ENCODE measurements at places on chromosomes 1 and 21.
A peak's percentile ranks its signal among the peaks of the same experiment; 100 is the strongest.

DNA sequence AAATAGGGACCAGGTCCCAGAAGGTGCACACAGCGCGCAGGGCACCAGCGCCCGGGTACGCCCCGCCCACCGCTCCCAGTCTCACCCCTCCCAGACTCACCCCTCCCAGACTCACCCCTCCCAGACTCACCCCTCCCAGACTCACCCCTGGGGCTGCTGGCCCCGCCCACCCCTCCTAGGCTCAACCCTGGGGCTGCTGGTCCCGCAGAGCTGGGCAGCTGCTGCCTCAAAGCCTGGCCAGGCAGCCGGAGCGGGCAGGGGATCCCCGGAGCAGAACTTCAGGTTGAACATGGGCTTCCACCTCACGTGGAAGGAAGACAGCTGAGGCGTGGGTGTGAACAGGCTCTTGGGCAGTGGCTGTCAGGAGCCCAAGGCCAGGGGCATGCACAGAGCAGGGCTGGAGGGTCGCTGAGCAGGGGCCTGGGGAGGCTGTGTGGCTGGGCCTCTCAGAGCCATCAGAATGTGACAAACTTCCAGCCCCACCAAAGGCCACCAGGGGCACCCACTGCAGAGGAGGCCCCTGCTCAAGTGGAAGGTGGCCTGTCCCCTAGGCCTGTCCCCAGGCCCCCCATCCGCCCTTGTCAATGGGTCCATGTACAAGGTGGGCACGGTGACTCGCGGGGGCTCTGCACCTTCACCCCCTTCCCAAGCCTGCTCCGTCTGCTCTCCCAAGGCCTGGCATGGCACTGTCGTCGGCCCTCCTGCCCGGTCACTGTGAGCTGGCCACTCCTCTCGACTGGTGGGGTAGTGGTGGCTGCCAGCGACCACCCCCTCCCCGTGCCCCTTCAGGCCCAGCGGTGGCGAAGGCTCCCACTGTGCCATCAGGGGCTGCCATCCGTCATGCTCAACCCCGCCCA lies 20.4 kb upstream of the SUMO3 start:
- no peak for DNase-seq

GRCh38 chr1:220775240-220775853 lies 11.4 kb upstream of the MTARC1 start:
- peak; percentile 51 for DNase-seq

DNA sequence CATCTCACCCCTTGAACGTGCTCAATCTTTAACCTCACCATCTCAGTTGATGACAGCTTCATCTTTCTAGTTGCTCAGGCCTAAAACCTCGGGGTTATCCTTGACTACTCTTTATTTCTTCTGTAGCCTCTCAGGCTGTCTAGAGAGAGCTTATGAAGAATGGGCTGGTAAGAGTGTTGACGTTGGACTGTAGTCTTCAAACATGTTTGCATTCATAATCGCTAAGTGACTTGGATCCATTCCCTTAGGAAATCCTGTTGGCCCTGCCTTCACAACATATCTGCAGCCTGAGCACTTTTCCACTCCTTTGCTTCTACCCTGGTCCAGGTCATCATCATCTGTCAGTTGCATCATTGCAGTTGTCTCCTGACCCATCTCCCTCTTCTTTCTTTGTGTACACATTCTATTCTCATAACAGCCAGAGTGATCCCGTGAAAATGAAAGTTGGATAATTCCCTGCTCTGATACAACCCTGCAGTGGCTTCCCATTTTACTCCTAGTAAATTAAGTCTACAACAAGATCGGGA lies 10.5 kb downstream of the UCK2 start:
- DNase-seq, result no peak

GRCh38 chr1:172536256-172536655 lies 3.3 kb downstream of the SUCO start:
- no peak for DNase-seq

DNA sequence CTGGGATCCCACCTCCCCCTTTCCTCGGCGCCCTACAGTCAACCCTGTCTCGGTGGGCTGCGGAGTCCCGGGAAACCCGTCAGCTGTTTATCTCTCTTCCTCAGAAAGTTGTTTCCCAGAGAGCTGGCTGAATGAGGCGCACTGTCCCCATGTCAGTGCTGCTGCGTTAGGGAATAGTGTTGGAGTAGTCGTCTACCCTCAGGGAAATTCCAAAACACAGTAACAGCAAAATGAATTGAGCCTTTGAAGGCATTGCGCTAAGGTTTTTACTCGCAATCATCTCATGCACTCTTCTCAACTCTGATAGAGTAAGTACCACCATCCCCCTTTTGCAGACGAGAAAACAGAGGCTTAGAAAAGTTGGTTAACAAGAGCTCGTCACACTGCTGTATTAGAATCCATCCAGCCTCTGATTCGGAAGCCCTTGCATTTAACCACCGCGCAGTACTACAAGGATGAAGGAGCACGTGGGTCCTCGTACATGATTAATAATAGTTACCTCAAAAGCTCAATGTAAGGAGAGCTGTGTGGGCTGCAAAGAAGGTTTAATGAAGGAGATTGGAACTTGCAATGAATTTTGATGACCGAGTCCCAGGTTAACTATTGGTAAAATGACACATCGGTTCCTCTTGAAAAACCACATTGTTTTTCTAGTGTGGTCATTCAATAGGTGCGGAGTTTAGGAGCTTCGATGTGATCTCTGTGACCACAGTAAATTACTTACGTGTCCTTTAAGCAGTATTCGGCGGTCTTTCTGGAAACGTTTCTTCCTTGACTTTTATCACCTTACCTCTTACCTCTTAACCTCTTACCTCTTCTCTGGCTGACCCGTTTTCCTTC lies 788 bp upstream of the EDEM3 start:
- DNase-seq, result no peak

DNA sequence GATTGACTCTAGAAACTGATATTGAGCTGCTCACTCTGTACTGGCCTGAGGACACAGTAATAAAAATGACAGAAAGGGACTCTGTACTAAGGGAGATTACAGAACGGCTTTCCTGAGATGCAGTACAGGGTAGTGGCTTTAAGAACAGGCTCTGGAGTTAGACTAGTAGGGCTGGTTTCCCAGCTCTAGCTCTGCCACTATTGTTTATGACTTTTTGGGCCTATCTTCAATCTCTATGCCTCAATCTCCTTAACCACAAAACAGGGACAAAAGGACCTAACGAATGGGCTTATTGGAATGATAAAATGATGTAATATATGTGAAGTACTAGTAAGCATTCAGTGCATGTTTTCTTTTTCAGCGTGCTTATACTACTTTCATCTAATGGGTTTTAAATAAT lies 1.4 kb downstream of the DEPDC1 start:
- DNase-seq, result peak; percentile 5

DNA sequence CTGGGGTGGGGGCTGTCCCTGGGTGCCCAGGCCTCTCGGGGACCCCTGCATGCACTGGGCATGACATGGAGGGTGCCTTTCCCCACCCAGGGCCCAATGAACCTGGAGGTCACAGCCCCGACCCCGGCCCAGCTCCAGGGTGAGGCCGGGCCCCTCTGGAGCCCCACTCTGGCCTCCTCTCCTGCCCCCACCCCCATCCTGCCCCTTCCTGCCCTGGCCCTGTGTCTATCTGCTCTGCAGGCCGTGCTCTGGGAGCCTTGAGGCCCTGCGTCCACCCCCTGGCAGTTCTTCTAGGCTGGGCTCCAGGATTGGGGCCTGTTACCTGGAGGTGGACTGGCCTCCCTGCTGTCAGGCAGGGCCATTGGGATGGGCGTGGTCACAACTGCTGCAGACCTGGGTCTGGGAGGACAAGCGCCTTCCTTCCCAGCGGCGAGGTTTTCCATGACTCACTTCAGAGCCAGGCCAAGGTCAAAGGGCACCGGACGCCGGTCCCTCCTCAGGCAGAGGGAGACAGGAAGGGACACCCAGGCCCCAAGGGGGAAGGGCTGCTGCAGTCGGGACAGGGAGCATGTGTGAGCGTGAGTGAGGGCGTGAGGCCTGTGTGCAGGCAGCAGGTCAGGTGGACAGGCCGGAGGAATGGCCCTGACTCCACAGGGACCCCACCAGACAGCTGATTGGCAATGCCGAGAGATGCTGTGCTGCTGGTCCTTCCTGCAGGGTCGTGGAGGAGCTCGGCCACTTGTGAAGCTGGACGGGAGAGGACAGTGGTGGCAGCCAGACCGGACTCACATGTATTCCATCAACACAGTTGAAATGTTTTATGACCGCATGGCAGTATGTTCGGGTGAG lies 31.1 kb upstream of the POFUT2 start:
- no peak for DNase-seq

DNA sequence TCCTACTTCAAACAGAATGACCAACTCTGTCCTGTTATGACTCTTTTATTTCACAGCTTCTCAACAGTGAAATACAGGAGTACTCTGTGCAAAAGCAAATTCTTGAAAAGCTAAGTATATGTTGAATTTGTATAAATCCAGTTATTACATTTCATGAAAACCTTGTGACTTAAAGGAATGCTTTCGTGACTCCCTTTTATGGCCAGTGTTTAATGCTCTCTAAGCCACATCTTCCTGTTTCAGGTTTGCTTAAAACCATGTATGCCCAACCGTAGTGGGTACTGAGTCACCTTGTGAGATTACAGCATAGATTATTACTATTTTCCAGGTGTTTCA lies 40.2 kb upstream of the KIF1B start:
- DNase-seq, result no peak

DNA sequence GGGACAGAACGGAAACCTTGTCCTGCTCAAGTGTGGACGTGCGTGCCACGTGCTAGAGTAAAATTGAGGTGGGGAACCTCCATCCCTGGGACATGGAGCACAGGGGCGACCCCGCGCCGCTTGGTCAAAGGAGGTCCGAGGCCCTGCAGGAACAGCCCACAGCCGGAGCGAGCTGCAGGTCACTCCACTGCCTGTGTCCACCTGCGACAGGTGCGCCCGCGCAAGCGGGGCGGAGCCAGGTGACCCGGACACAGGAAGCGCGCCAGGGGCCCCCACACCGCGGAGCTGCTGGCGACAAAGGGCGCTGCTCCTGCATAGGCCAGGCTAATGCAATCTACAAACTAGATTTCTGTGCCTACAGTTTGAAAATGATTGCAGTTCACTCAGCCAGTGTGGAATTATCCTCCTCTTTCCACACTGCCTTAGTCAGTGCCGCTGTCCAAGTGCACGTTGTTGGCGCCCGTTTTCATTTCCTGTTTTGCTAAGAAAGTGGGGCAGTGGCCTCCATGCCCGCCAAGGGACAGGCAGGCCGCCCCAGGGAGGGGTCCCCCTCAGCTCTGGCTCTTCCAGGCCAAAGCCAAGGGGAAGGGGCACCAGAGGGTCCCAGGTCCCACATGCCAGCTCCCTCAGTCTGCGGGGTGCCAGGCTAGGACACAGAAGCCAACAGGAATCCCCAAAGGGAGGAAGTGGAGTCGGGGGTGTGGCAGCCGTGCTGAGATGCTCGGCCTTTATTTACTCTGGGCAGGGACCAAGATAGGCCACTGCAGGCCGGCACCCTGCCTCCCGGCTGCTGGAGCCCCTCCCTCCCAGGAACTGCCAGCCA lies 4.3 kb upstream of the NADK start:
- peak; percentile 77 for DNase-seq

- DNase-seq, result no peak
These were observed at the start of gene F11R for GRCh38 chr1:161020509-161021164. Gene F11R, minus strand, starts transcription at chr1:161021152. Its CDS starts 79 bp downstream, at chr1:161021073.

DNA sequence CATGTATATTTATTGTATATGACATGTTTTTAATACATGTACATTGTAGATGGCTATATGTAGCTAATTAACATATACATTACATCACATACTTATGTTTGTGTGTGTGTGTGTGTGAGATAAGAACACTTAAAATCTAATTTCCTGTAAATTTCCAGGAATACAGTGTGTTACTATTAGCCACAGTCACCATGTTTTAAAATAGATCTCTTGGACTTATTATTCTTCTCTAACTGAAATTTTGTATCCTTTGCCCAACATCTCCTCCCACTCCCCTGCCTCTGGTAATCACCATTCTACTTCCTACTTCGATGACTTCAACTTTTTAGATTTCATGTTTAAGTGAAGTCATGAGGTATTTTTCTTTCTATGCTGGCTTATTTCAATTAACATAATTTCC lies 64.8 kb downstream of the FCRL5 start:
- no peak for DNase-seq
